ENCODE measurements at places on chromosomes 7 and 10.

- DNase-seq: no peak
Measured at GRCh38 chr7:42617806-42618457, 293.9 kb downstream of the C7orf25 start.

DNA sequence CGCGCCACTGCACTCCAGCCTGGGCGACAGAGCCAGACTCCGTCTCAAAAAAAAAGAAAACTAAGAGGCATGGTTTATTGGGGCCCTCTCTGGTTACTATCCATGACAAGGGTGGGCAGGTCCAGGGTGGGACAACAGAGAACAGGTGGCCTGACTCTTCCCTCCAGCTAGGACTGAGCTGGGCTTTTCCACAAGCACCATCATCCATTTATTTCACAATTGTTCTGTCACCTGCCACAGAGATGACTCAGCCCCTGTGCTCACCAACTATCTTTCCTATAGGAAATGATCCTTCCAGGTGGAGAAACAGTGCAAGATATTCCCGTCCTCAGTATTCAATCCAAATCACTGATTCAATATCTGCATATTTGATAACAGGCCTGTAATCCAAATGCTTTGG, 44.9 kb upstream of the MYL10 start:
- DNase-seq: no peak

DNA sequence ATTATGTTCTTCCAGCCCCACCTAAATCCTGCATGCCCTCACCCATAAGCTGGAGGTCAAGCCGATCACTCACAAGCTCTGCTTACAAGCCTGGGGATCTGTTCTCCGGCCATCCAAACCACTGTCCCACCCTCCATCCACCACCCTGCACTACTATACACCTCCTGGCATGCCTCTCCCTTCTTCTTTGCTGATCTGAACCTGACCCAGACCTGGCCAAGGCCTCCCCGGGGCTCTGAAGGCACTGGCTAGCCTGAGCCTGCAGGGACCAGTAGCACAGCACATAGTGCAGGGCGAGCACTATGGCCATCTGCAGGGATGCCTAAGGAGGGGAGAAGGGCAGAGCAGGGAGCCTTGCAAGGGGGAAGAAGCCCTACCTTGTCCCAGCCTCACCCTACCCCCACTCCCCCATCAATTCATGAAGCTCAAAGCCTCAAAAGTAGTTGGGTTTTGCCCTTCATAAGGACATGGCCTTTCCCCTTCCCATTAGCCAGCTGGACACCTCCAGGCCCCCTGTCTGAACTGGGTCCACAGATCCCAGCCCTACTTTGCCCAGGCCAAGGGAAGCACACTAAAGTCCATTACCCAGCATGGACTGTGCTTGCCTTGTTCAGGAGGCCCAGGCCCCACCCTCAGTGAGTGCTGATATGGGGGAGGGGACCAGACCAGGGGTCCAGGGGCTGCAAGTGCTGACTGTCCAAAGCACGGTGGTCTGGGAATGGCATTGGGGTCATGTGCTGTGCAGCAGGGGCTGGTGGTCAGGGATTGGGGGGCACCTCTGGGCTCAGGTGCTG, 29.6 kb downstream of the CHAT start:
- no peak for DNase-seq

DNA sequence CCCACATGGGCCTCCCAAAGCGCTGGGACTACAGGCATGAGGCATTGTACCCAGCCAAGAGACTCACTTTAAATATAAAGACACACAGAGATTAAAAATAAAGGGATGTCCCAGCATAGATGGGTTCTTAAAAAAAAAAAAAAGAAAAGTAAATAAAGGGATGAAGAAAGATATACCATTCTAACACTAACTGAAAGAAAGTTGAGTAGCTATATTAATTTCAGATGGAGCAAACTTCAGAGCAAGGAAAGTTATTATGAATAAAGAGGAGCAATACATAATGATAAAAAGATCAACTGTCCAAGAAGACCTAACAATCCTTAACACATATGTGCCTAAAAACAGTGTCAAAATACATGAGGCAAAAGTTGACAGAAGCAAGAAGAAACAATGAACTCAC, 33.0 kb upstream of the SPOCK2 start:
- no peak for DNase-seq

DNA sequence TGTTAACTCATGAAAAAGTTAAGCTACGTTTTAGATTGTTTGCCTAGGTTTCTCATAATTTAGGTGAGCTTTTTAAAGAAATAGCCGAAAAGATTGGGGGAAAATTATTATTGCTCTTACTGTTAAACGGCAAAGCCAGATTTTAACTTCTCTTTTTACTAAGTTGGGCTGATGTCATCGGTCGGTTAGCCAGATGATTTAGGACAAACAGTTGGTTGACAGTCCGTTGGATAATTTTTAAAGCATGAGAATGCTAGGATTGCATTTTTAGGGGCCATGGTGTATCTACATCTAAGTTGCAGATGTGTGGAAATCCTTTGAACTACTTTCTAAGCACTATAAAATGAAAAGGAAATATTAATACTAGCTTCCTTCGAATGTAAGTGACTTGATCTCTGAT, 280.9 kb upstream of the AKR1E2 start:
- DNase-seq: no peak

DNA sequence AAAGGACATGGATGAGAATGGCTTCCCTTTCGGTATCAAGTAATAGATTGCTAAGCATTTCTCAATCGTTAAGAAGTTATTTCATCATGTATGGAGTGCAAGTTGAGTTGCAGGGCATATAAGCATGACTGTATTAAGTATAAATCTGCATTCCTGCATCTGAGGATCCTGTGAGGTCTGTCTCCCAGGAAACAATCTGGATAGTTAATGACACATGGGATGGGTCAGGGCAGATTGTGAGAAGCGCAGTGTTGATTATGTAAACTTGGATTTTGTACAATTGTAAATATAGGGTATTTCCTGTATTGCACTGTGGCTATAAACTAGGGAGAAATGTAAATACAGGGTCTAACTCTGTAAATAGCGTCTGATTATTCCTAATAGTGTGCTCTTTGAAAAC, 102.6 kb downstream of the PLXDC2 start:
- DNase-seq: no peak

DNA sequence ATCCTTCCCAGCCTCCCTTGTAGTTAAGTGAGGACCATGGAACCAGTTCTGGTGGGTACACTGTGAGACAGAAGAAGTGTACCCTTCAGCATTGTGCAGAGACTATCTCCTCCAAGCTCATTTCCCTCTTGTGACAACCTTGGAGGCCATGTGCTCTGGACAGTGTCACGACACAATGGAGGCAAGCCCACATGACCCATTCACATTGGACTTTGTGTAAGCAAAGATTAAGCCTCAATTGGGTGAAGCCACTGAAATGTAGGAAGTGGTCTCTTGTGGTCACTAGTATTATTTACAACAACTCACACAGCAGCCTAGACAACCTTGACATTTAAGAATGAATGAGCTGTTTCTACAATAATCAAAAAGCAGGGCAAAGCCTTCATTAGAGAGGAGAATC, 124.2 kb downstream of the INHBA start:
- no peak for DNase-seq

GRCh38 chr10:76902949-76903348, 734.7 kb downstream of the KCNMA1 start:
- DNase-seq: no peak

DNA sequence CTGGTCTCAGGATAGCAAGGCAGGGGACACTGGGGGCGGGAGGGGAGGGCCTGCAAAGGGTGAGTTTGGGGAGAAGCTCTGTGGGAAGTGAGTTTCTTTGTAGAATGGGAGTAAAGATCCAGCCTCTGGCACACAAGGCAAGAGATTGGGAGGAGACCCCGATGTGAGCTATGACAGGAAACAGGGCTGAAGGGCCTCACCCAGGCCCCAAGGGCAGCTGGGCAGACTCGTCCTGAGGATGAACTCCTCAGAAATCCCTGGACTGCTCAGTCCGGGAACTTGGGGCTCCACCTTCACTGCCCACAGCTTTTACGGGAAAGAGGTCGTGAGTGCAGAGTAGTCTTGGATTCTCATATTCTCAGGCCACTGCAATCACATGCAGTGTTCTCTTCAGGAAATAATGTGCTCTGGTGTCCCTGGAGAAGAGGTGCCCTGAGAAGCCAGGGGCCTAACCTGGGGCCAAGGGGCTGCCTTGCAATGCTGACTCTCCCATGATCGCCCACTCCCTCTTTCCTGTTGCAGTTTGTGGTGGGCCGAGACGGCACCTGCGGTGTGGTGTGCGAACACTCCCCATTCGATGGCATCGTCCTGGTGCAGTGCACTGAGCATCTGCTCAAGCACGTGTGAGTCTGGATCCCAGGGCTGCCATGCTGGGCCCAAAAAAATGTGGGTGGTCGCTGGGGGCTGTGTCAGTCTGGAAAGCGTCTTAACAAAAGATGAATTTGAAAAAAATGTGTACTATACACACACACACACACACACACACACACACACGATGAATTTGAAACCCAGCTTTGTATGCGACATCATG, 31.3 kb upstream of the C10orf53 start:
- no peak for DNase-seq

GRCh38 chr7:45699015-45699309, 124.8 kb downstream of the ADCY1 start:
- no peak for DNase-seq

- peak; percentile 35 for DNase-seq
Measured at GRCh38 chr7:156942708-156943090, 6.8 kb upstream of the NOM1 start.

GRCh38 chr7:123627851-123628250, 26.2 kb downstream of the ASB15 start:
- no peak for DNase-seq

GRCh38 chr10:111600772-111601171, 523.9 kb downstream of the ADRA2A start:
- no peak for DNase-seq

- DNase-seq: no peak
Measured at GRCh38 chr7:81327468-81328266, 408.8 kb upstream of the SEMA3C start.

DNA sequence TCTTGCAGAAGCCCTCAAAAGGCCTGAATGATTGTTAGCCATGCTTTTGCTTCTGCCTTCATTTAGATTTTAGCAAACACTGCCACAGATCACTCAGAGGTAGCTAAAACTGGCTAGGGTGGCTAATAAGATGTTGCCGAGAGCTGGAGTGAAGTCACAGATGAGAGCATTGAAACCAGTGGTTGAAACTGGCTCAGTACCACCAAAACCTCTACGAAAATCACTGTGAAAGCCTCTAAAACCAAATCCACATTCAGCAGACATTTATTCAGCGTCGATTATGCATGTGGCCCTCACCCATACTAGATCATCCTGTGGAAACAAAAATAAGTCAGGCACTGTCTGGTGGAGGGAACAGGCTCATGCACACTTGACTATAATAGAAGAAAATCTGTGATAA, 50.8 kb downstream of the PIK3CG start:
- no peak for DNase-seq

DNA sequence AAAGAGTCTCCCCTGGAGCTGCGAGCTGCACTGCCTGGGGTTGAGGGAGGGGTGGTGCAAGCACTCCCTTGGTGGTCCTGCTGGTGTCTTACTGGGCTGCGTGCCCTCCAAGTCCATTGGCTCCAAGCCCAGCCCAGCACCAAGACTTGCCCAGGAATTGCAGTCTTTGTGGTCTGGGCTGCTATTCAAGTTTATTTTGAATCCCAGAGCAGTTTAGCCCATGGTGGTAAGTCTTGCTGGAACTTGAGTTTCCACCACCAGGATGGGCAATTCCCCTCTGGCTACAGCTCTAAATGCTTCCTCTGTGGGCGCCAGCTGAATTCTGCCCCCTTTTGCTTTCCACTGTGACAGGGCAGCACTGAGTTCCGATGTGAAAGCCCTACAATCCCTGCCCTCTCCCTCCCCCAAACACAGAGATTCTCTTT, 25.1 kb downstream of the GALNT11 start:
- DNase-seq: no peak

DNA sequence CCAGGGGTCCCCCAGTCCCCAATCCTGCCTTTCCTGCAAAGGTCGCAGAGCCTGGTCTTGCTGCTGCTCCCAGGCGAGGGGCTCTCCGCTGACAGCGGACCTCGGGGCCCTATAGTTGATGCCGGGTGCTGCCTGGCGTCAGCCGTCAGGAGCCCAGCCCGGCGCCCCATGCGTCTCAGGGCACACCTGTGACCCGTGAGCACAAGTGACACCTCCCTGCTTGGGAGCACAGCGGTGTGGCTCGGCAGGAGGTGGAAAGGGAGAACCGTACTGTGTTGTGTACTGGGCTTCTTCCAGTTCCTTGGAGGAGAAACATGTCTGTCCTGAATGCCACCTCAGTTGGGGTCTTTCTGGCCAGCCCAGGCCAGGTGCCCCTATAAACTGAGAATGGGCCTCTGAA, 56.7 kb downstream of the LHPP start:
- DNase-seq: no peak

DNA sequence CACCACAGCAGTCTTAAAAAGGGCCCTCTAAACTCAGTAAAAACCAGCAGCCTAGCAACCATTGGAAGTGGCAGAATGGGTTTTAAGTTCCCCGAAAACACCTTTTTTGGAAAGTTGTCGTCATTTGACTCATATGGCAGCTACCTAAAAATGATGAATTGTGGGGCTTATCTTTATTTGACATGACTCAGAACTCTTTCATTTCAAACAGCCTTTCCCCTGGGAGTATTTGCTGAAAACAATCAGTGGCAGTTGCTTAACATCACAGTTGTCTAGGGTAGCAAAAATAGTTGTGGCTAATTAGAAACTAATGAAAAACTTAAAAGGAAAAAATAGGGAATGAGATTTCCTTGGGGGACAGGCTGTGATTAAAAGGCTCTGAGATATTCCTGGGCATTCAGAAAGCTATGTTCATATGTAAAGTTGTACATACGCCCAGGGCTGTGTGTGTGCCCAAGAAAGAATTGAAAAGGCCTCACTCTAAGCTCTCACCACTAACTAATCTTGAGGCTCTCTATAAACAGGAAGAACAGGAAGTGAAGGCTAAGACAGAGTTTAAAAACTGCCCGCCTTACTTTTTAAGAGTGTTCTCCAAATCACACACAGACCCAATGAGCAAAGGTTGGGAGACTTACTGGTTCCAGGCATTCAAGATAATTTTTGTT, 81.7 kb upstream of the HECTD2 start:
- DNase-seq: no peak

- DNase-seq: no peak
Measured at GRCh38 chr10:133191651-133192050, 31.6 kb downstream of the KNDC1 start.

DNA sequence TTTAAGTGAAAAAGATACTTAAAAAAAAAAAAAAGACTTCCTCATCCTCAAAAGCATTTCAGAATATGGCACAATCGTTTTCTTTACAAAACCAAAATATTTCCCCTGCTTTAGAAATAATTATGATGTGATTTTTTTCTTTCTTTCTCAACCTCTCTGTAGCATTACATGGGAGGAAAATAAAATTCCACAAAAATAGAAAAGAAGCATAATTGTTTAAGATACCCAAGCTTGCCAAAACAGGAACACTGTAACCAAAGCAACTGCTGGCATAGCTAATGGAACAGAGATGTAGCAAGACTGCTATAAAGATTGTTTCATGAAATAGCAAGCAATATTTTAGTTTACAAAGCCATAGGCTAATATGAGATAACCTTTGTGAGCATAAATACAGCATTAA, 75.6 kb upstream of the GPR22 start:
- no peak for DNase-seq
